Posterior vena cava (tissue), 2 donors: ENCODE measurements at places on chromosomes 13 and 19. TPM values are rescaled to one million over a fixed set of nuclear protein-coding genes. Genes with fewer than 3 reads are reported as not detected.

NLRP9 gene
- not detected for total RNA-seq

KLF12 gene
- 33.0 TPM for total RNA-seq

PSG1 gene
- not detected for total RNA-seq

KANK2 gene
- 355 TPM for total RNA-seq

GRCh38 chr13:24632382-24633121, 47.7 kb upstream of the ATP12A start:
- DNase-seq, result no peak

DNA sequence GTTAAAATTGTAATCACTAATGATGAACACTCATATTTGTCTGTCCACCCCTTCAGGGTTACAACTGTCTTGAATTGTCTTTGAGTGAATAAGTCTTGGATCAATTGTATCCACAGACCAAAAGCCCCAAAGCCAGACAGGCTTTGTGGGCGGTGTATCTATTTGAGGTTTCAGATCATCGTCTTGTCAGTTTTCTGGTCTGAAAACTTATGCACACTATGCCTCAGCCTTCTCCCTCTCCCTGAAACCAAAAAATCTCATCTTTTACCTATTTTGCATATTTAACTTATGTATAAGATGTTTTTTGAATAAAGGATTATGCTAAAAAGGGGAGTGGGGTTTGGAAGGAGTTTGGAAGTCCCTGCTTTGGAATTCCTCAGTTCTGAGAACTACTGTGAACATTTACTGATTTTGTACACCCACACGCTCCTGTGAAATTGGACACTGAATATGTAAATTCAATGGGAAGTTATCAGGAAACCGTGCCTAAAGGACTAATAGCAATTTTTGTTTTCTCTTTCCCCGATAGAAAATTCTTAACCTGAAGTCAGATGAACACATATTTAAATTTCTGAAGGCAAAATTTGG, 52.1 kb downstream of the DPY19L3 start:
- no peak for DNase-seq

- DNase-seq, result no peak
Measured at GRCh38 chr13:42497798-42498197, 76.2 kb upstream of the TNFSF11 start.

- DNase-seq, result no peak
Measured at GRCh38 chr19:31418055-31418454, 68.8 kb upstream of the TSHZ3 start.

DNA sequence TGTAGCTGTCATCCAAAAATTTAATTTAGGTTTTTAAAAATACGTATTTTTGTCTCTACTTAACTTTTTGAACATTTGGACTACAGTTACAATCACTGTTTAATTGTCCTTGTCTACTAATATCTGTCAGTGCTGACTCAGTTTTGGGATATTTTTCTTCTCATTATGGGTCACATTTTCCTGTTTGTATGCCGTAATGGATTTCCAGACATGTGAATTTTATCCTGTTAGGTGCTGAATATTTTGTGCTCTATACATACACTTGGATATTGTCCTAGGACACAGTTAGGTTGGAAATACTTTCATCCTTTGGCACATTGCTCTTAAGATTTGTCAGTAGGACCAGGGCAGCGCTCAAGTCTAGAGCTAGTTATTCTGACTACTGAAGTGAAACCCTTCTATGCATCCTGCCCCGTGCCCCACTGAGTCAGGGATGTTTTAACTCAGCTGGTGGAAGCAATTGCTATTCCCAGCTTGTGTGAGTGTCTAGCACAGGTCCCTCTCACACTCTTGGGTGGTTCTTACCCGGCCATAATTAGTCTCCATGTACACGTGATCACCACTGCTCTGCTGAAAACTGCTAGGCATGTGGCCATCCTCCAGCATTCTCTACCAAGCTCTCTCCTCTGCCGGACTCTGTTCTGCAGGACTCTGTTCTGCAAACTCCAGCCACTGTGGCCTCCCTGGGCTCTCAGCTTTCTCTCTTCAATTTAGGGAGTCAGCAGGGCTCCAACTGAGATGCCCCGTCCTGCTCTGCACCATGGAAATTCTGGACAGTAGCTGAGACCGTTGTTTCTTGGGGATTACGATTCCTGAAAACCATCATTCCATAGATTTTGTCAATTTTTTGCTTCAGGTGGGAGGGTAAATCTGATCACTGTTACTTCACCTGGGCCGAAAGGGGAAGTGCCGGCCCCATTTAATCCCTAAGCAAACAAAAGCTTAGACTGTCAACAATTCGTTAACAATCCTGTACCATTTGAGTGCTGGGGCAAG, 11.1 kb downstream of the PROZ start:
- no peak for DNase-seq

GRCh38 chr19:7905859-7906258, 2.2 kb downstream of the MAP2K7 start:
- DNase-seq, result no peak

DNA sequence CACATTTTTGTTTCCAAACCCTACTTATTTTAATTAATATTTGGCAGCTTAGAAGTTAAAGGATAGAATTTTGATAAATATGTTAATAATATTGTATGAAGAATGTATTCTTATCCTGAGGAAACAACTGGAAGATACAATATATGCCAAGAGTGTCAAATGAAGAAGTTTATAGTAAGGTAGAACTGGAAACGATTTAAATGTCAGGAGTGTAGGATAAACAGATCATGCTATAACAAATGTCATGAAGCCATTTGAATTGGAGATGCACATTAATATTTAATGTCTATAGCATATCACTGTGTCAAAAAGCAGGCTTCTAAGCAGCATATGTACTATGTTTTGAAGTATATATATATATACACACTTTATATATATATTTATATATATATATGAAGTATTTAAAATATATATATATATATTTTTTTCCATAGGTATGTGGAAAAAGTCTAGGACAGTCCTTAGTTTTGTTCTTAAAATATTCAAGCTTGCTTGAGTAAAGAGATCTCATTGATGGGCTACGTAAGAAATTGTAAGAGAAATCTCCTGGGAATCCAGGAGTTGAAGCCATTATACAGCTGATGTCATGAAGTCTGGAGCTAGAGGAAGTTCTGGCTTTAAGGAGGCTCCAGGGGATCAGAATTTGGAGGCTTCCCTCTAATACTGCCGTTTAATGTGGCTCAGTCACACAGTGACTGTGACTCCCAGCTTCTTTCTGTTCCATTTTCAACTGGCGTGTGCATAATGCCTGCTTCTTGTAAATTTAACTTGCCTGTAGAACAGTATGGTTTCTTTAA, 79.9 kb upstream of the MYCBP2 start:
- DNase-seq, result no peak

DNA sequence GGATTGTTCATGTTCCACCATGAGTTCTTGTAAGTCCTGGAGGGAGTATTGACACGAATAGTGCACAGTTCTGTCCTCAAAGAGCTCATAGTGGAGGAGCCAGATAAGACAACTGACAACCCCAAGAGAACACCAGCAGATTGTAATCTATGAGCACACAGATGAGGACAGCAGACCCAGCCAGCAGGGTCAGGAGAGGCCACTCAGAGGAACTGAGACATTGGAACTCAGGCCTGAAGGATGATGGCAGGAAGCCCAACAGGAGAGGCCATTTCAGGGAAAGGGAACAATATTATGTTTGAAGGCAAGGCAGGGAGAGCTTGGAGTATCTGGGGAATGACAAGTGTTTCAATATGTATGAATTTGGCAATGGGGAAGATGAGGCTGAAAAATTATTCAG, 63.7 kb upstream of the IPO5 start:
- DNase-seq, result no peak

DNA sequence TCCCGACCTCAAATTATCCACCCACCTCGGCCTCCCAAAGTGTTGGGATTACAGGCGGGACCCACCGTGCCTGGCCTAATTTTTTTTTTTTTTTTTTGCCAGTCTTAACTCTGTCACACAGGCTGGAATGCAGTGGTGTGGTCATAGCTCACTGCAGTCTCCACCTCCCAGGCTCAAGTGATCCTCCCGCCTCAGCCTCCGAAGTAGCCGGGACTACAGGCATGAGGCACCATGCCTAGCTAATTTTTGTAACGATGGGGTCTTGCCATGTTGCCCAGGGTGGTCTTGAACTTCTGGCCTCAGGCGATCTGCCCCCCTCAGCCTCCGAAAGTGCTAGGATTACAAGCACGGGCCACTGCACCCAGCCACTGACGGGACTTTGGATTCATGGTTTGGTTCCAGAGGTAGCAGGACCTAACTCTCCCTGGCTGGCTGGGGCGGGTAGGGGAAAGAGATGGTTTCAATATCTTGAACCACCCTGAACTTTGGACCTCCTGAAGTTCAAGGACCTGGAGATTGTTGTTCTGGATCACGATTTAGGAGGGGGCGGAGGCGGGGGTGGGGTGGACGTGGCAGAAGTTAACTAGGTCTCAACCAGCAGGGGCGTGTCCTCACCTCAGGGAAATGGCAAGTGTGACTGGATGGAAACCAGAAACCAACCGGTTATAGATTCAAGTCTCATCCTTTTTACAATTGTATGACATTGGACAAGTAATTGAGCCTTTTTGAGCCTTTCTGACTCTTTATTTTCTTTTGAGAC, 40.8 kb downstream of the IER2 start:
- no peak for DNase-seq

GRCh38 chr19:46950526-46951170, 69.0 kb upstream of the NPAS1 start:
- DNase-seq, result no peak

GRCh38 chr19:6126335-6126974, 9.0 kb upstream of the ACSBG2 start:
- DNase-seq, result no peak

DNA sequence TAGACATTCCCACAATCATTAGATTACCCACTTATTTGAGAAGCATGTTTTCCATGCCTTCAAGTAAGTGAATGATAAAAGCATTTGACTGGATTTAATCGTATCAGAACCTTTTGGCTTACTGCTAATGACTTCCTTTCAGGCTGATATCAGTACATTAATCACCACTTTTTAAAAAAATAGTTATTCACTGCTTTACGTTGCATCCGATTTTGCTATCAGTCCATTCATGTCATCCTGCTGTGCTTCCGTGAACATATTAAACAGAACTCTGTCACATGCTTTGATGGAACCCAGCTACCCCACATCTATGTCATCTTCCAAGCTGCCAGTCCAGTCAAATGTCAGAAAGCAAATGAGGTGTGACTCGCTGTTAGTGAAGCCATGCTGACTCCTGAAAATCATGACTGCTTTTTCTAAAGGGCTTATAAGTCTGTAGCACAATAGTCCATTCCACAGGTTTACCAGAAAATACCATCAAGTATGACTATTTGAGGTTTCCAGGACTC, 440.9 kb downstream of the IRS2 start:
- no peak for DNase-seq

GRCh38 chr13:49869519-49869918, 66.6 kb downstream of the SPRYD7 start:
- no peak for DNase-seq

GRCh38 chr19:4089400-4089908, 22.8 kb upstream of the ZBTB7A start:
- no peak for DNase-seq

DNA sequence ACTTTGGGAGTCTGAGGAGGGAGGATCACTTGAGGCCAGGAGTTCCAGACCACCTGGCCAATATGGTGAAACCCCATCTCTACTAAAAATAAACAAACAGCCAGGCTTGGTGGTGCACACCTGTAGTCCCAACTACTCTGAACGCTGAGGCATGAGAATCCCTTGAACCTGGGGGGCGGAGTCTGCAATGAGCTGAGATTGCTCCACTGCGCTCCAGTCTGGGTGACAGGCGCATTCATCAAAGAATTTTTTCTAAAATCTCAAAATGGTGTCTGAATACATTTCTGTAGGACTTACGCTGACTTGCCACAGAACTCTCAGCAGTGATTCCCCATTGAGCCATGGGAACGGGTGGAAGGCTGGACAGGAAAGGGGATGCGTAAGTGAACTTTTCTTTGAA, 18.0 kb upstream of the ERVV-1 start:
- DNase-seq, result no peak

- no peak for DNase-seq
Measured at GRCh38 chr19:10173527-10173926, 21.2 kb downstream of the DNMT1 start.

DNA sequence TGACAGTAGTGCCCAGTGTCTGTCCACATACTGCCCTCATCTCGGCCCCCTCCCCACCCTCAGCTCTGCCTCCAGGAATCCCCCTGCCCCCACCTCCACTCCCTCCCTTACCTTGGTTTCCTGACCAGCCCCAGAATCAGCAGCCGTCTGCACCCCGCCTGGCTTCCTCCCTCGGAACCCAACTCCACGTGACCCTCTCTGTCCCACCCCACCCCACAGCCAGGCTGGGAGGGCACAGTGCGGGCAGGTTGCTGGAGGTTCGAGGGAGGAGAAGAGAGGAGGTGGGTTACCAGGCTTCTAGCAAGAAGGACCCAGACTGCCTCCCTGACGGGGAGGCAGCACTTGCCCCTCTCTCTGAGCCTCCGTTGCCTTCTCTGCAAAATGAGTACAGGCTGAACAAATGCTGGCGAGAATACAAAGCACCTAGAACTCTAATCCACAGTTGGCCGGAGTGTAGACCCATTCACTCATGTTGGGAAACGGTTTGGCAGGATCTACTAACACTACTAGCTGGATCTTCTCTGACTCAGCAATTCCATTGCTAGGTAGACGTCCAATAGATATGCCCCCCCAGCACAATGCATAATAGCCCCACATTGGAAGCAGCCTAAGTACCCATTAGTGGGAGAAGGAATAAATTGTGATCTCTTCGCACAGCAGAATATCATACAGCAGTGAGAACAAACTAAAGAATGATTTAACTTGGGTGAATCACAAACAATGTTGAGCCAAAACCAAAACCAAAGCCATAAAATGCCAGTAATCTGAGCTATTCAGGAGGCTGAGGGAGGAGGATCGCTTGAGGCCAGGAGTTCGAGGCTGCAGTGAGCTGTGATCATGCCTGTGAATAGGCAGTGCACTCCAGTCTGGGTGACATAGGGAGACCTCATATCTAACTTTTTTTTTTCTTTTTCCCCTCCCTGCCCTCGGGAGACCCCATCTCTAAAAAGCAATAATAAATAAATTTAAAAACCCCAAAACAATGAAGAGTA, at the start of gene RASAL3:
Gene RASAL3, minus strand, starts transcription at position 151 of the 992 bp plus-strand sequence. CDS start 186 bp downstream, outside the sequence.
- DNase-seq, result no peak

DNA sequence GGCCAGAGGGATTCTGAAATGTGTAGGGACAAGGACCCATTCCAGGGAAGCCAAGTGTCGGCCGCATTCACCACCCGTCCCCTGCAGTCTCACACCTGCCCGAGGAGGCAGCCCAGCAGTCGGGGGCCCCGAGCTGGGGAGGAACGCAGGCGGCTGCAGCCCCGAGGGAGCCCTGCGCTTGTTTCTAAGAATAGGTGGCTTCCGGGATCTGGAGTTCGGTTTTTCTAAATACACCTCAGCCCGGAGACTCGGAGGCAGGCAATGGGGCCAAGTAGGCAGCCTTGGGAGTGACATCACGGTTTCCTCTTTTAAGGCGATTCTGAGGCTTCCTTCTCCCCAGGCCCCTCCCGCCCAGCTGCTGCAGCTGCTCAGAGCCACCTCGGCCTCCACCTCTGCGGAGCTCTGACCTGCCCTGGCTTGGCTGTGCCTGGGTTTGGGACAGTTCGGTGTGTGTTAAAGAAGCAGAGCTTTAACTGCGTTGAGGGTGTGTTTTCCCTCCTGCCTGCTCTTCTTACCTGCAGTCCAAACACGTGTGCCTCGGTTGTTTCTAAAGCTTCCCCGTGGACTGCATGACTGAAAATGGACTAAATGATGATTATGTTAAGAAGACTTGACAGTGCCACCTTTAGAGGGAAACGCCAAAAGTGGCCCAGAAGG, 80.5 kb downstream of the COL4A2 start:
- DNase-seq, result peak; percentile 79

GRCh38 chr19:8311461-8312260, 3.5 kb upstream of the CD320 start:
- DNase-seq, result peak; percentile 75

- DNase-seq, result no peak
Measured at GRCh38 chr13:101499406-101499805, 46.9 kb downstream of the ITGBL1 start.
